GM06990 (cell line): ENCODE measurements at places on chromosomes 1 and 21.

GRCh38 chr1:203265541-203265940, 36.1 kb upstream of the CHIT1 start:
- no peak for DNase-seq

DNA sequence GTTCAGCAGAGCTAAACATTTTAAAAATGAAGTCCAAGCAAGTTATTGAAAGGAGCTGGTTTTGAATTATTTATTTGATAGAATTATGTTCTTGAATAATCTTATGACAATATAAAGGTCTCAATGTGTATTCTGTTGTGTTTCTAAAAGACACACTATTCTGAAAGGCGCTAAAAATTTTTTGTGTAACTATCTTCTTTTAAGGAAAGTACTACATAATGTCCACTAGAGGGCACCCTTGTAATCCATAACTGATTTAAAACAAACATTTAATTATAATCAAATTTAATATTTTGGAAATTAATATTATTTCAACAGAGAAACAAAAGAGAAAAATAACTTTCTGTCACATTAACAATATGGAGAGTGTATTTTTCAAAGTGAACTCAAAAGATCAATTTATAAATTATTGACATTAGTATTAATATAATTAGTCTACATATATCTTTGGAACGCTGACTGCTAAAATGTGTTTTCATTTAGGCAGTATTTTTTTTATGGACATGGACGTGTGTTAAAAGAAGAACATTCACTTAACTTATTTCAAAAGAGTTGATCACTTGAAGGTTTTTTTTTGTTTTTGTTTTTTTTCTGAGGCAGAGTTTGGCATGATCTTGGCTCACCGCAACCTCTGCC, 248.4 kb downstream of the DENND1B start:
- no peak for DNase-seq

DNA sequence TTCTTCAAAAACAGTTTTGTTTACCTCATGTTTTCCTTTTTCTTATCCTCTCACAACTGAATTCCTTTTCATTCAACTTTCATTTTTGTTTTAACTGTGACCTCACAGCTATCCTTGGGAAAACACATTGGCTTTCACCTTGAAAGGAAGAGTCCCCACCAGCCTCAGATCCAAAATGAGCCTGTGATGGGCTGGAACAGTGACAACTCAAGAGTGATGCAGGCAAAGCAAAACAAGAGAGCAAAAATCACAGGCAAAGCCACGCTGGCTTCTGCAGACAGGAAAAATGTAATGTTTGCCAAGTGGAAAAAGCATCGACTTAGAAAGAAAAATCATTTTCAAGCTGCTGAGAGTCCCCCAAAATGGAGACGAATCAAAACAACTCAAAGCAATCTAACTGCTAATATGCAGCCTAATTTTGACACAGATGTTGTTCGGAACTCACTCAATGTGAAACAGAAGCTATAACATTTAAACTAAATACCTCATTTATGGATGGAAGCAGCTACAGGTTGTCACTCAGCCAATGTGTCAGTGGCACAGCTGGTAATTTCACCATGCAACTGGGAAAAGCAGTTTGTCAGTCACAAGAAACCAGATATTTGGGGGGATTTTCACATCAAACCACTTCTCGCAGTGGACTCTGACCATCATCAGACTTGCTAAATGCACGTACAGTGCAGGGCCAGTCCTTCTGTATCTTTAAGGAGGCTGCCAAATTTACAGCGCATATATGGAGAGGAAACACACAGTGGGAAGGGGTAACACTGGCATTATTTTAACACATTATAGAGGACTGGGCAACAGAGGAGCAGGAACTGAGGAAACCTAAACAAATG, 50.7 kb downstream of the ALG14 start:
- DNase-seq: no peak

DNA sequence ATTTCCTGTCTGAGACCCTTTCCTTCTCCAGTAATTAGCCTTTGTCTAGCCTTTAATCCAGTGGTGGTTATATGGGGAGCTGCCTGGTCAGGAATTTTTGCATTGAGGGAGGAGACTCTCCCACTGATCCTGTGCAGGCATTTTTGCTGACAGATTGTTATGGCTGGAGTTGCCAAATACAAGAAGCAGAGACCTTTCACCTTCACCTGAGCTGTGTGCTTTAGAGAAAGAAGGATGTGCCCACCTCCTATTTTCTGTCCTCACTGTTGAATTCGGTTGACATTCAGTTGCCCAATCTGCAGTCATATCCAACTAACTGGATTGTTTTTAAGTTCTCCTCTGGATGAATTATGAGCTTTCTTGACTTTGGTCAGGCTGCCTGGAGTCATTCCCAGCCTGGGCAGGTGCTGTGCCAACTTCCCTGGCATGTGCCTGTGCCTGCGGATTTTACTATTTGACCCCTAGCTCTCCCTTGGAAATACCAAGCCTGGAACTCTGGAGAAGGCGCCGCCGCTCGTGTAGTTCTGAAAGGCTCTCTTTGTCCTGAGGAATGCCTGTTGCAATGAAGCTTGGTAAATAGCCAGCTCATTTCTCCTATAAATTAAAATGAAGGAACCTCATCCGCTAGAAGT, 143.9 kb downstream of the NOS1AP start:
- no peak for DNase-seq

DNA sequence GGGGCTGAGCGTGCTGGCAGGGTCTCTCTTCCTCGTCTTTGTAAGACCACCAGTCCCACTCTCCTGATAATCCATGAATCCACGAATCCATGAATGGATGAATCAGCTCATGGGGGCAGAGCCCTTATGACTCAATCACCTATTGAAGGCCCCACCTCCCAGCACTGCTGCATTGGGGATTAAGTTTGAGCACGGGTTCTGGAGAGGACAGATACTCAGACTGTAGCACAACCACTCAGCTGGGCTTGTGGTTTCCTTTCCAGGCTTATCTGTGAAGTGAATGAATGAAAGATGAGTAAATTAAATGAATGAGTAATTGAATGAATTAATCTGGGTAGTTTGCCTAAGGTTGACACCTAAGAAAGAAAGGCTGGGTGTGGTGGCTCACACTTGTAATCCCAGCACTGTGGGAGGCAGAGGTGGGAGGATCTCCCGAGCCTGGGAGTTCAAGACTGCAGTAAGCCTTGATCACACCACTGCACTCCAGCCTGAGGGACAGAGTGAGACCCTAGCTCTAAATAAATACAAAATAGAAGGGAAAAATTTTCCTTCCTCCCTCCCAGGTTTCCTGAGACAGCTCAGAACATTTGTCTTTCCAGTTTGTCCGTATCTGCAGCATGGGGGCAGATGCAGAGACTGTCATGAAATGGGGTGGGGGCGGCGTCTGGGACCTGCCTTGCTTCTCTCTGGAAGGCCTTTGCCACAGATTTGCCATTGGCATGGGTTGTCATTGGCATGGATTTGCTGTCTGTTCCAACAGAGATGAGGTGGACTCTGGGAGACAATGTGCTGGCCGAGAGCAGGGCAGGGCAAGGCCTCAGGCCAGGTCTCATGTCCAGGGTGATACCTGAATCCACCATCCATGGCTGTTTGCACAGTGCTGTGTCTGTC, 187.7 kb upstream of the C1orf174 start:
- DNase-seq: no peak

GRCh38 chr1:58968360-58968952, 184.6 kb upstream of the JUN start:
- DNase-seq: peak; percentile 87
